Astrocyte of the spinal cord (primary cell): ENCODE measurements at places on chromosomes 2 and 18.

- DNase-seq = peak; percentile 14
These were observed 476 bp downstream of the STRN start for GRCh38 chr2:36965751-36966369.

GRCh38 chr2:239882331-239882732 is 142.8 kb downstream of the NDUFA10 start:
- no peak for DNase-seq

- DNase-seq = no peak
These were observed 233.8 kb upstream of the PIK3C3 start for GRCh38 chr18:41721103-41721790.

- DNase-seq = no peak
These were observed 249.5 kb upstream of the KLHL14 start for GRCh38 chr18:33022370-33022769.

GRCh38 chr2:169715379-169716237 is 18.0 kb upstream of the KLHL23 start:
- DNase-seq = peak; percentile 42

DNA sequence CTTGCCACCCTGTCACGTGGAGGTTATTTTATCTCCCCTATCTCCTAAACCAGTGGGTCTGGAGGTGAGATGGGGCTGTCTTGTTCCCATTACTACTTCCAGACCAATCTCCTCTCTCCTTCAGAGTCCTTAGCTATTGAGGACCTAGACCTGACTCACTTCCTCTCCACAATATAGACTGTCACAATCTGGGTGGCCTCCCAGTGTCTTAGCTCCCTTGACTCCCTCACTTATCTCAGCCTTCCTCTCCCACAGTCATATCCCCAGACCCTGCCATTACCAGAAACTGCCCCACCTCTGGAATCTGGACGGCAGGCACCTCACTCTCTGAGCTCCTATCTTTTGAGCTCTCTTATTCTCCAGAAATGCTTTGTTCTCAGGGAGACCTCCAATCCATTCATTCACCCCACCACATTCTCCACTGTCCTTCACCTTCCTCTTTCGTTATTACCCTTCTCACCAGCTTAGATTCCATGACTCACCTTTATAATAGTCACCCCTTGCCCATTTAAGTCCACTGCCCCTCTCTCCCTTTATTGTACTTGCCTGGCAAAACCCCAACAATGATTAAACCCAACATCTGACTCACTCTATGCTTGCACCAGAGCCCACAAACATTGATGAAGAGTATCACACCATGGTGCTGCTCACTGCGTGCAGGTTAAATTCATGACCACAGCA is 23.3 kb upstream of the SIX3 start:
- no peak for DNase-seq

DNA sequence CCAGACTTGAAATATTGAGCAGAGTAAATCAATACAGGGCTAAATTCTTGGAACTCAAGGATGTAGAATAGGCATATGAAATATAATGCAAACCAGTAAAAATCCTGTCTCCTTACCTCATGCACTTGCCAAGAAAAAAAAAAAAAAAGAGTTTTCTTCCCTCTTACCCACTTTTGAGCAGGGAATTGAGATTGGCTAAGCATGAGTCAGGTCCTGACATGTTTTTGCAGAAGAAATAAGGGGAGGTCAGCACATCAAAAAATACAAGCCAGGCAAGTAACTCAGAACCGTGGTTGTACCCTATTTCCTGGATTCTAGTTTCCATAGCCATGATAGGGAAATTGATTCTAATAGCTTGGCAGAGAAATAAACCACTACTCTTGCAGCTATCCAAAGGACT is 1526.7 kb downstream of the LRP1B start:
- peak; percentile 17 for DNase-seq

- DNase-seq = peak; percentile 8
These were observed 11.9 kb upstream of the ASPRV1 start for GRCh38 chr2:69973335-69973735.
